Stimulated activated CD8-positive, alpha-beta memory T cell treated with anti-CD3 and anti-CD28 coated beads, Interleukin-2, amount 100 ng/mL, for 1 hour (primary cell): ENCODE measurements at places on chromosomes 5 and 9.

GRCh38 chr9:33468215-33468730, 5.5 kb downstream of the NOL6 start:
- no peak for DNase-seq

GRCh38 chr9:93910598-93910997, 44.6 kb downstream of the BARX1 start:
- DNase-seq, result no peak

GRCh38 chr9:126609191-126609590, 4.5 kb upstream of the LMX1B start:
- DNase-seq, result no peak

GRCh38 chr5:31247381-31247780, 53.9 kb downstream of the CDH6 start:
- DNase-seq, result no peak

DNA sequence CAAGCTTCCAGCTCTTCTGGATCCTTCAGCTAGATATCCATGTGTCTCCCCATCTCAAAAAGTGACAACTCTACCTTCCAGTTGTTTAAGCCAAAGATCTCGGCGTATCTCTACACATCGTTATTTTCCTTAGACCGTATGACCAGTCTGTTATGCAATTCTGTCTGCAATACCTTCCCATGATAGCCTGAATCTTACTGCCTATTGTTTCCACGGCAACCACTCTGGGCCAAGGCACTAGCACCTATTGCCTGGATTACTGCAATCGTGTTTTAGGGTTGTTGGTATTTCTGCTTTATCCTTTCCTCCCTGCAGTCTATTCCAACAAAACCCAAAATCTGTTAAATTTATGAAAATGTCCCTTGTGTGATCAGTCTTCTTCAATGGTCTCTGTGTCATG, 448.4 kb downstream of the MTRR start:
- DNase-seq, result no peak

- no peak for DNase-seq
Observed at GRCh38 chr5:102749416-102750030, 5.6 kb upstream of the PAM start.

- DNase-seq, result peak; percentile 89
Observed at GRCh38 chr9:128771745-128772519, at the start of gene ZER1. ZER1 (minus strand) TSS chr9:128771927; CDS start chr9:128755565, 16,362 bp downstream.
